Fibroblast of skin of abdomen (primary cell): ENCODE measurements at places on chromosomes 11 and 22.

GRCh38 chr11:113504586-113504985, 29.4 kb upstream of the DRD2 start:
- DNase-seq = no peak

DNA sequence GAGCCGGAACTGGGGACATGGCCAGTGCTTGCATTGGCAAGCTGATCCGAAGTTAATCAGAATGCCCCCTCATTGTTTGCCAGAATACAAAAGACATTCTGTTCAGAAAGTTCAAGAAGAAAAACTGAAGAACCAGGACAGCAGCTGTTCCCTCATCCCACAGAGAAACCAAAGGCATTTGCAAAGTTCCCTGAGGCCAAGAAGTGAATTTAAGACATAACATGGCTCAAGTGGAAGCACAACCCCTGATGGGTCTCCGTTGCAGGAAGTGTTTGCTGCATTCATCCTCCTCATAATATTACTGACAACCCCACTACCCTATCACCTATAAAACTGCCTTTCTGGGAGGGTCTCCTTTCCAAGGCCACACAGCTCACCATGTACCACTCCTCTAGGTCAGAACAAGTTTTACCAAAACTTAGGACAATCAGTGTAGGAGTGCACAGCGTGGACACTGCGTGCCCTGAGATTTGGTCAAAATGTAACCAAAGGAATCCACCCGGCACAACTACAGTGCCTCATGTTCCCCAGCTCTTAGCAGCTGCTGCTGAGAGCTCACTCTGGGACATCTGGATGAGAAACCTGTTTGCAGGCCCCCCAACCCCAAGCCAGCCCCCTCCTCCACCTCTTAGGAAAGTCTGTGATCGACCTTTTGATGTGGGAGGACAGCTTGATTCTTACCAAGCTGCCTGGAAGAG, 101.6 kb upstream of the AKIP1 start:
- DNase-seq = no peak

GRCh38 chr11:10564696-10565318, 3.7 kb downstream of the LYVE1 start:
- peak; percentile 26 for DNase-seq

DNA sequence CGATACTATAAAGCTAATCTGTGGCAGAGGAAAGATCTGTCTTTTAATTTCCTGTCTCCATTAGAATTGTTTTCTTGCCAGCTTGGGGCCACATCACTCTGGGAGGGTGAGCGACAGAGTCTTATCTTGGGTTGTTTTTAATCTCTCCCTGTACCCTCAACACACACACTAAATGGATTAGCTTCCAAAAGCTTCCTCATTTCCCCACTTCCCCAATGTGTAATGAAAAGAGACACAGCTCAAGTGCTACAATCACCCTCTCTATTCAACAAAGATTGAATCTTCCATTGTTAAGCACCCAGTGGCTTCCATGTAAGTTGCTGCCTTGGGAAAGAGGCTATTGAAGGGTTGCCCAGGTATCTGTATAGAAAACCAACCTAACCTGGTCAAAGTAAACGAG, 6.1 kb upstream of the ASCL3 start:
- no peak for DNase-seq

- peak; percentile 47 for DNase-seq
These were observed 19.5 kb downstream of the RBFOX2 start for GRCh38 chr22:36009085-36009484.

DNA sequence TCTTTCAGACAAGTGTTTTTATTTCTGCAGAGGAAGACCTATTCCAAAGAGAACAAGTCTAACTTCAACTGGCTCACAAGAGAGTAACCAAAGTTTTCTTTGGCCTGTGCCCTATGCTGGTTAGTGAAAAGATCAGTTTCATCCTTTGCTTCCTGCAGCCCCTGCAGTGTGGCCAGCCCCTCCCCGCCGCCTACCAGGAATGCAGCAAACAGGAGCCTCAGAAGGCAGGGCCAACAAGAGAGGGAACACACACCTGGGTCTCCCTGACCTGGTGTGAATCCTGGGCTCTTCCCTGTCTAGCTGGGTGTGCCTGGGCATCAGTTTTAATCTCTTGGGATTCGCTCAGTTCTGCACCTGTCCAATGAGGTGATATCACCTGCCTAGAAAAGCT, 21.5 kb upstream of the SCARF2 start:
- DNase-seq = no peak

DNA sequence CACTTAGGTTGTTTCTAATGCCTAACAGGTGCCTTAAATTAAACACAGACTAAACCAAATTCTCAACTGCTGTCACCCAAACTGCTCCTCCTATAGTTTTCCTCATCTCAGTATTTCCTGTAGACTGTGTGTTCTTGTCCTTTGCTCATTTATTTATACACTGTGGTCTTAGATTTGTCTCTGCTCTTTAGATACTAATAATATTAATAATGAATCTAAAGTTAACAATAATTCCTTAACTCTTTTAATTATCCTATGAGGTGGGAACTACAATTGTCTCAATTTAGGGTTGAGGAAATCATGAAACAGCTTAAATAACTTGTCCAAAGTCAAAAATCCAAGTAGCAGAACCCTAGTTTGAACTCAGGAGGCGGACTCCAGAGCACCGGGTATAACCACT, 43.9 kb upstream of the YPEL1 start:
- no peak for DNase-seq

GRCh38 chr11:9527481-9528135, 45.9 kb upstream of the WEE1 start:
- peak; percentile 94 for DNase-seq

GRCh38 chr11:67304511-67305113, 1.3 kb downstream of the SSH3 start:
- no peak for DNase-seq

DNA sequence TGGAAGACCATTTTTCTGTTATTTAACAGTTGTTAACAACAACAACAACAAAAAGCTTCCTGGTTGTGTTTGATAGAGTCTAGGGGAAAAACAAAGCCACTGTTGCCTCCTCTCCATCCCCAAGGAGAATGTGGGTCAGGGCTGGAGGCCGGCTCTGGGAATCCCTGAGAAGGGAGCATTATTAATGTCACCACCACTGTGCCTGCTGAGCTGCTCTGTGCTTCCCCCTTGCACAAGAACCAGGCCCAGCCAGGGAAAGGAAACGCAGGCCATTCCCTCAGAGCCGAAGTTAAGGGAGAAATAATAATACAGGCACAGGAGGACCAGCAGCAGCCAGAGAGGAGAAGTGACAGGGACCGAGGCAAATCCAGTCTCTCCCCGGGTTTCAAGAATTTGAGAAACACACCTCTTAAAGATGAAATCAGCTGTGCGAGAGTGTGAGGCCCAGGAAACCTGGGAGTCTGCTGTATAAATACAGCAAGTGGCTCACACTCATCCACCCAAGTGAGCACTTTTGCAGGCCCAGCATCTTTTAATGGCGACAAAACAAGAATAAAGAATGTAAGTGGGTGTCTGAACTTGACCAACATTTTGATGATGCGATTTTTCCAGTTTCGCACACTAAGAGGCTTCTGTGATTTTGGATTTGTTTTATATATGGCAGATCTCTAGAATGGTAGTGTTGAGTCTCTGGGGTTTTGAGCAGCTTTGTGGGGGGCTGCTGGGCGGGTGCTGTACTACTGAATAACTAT, 539.2 kb downstream of the NTM start:
- no peak for DNase-seq

- DNase-seq = no peak
These were observed 157.7 kb upstream of the NECTIN1 start for GRCh38 chr11:119886667-119887230.

DNA sequence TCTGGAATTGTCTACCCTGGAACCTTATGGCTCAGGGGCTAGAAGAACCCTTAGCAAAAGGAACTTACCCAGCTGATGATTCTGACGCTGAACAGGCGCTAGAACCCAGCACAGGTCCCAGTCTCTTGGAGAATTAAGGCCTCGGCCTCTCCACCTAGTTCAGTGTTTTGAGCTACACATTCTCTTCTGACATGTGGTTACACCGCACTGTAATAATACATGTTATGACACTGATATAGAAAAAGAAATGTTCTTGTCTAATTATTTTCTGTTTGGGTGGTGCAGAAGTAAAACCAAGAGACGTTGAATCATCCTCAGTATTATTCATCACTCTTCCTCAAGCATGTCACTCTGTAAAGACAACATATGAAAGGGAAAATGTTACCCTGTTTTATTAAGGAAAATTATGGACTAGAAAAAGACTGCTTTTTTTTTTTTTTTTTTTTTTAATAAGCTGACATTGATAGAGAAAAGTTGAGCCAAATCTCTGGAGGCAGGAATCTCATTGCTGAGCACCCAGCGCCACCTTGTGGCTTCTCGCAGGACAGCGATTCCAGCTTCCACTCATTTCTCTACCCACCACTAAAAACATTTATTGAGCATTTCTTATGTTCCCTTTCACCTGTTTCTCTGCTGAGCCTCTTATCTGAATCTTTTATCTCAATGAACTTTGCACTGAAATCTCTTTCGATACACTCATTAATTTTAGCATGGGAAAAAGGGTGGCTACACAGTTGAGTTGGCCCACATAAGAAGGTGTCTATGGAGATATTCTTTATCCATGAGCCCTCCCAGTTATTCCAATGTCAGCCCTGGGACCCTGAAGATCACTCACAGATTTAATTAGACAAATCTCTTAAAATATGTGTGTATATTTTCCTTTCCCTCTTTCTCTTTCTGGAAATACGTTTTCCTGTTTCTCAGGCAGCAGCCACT, 12.6 kb upstream of the APLNR start:
- DNase-seq = peak; percentile 50

GRCh38 chr11:75384438-75385080, 14.8 kb upstream of the RPS3 start:
- peak; percentile 38 for DNase-seq

DNA sequence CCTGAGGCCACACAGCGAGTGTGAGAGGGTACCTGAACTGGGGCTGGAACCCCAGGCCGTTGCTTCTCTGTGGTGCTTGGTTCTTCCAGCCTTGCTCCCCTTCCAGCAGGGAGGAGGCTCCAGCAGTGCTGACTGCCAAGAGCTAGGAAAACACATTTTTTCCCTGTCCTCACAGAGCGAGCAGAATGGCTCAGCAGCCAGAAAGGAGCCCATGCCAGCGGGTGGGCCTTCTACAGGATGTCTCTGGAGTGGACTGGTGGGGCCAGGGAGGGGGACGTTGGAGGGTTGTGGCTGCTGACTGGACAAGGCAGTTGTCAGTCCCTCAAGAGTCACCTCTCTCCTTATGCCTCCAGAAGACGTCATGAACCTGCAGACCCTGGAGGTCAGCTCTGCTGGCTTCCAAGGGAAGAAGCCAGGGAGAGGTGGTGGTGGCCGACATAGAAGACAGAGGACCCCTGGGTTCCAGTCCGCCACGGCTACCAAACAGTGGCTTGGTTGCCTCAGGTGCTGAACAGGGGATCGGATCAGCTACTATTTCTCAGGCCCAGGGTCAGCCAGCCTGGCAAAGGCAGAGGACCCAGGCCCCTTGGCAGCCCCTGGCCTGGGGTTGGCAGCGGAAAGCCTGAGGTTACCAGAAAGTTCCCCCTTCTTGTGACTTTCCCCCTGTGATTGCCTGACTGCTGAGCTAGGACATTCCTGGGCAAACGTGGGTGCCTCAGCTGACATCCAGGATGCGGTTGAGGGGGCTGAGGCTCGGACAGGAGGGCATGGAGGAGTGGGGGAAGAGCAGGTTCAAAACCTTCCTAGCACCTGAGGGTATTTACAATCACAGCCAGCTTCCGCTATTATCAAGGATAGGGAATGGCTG, 3.7 kb downstream of the MAFF start:
- peak; percentile 81 for DNase-seq

- no peak for DNase-seq
These were observed 147.0 kb upstream of the NECTIN1 start for GRCh38 chr11:119875841-119876600.

- peak; percentile 44 for DNase-seq
These were observed 15.2 kb downstream of the TMPRSS5 start for GRCh38 chr11:113690619-113691569.

- no peak for DNase-seq
These were observed 186.6 kb upstream of the CCDC90B start for GRCh38 chr11:83472806-83473205.

DNA sequence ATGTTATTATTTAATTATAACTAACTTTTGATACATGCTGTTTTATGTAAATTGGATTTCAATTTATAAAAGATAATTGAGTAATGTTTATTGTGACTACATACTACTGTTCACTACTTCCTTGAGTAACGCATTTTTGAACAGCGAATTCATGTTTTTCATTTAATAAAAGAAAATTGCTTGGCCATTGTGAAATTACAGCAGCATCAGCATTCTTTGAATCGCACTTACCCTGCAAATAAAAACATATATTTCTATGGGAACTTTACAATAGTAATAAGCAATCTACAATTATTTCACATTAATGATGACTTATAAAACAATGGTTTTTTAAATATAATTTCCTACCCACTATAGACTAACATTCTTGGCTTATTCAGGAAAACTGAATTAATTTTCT, 20.3 kb downstream of the OR5J2 start:
- DNase-seq = no peak

- peak; percentile 63 for DNase-seq
These were observed 54.5 kb upstream of the RRAS2 start for GRCh38 chr11:14413307-14414069.

DNA sequence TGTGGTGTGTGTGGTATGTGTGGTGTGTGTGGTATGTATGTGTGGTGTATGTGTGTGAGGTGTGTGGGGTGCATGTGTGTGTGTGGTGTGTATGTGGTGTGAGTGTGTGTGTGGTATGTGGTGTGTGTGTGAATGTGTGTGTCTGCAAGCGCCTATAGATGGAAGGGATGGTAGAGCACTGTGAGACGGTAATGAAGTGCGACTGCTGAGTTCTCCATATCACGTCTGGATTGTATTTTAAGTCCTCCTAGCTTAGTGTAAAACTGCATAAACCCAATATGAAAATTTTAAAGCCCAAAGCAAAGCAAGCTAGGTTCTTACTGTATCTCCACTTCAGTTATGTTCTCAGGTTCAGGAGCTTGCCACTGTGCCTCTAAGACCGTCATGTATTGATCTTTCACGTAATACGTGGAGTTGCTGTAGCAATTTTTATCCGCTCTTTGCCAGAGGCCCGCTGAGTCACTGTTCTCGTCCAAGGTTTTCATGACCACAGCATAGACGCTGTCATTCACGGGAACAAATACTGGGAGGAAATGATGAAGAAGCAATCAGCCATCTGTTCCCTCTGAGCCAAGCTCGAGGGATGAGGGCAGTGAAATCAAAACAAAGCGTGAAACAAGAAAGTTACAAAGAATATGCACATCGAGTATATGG, 5.5 kb downstream of the PLET1 start:
- DNase-seq = peak; percentile 66

DNA sequence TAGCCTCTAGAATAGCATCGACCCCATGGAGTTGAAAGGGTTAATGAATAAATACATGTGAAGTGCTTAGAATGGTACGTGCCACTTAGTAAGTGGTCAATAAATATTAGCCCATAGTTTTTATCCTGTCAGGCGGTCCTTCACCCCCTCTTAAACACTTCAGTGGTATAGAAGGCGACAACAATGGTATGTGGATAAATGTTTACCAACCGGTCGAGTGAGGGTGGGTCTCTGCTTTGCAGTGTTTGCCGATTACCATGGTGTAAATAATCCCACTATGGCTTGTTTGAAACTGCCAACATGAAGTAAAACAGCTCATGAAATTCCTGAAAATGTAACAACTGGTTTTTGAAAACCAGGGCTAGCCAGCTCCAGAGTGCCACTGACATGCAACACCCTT, 541.2 kb downstream of the BUD13 start:
- DNase-seq = no peak

GRCh38 chr11:27130806-27131205, 90.2 kb downstream of the BBOX1 start:
- no peak for DNase-seq
